ENCODE measurements at places on chromosomes 2 and 18.

- no peak for DNase-seq
Measured at GRCh38 chr2:3267869-3268704, 109.5 kb downstream of the EIPR1 start.

GRCh38 chr2:20634507-20635112 lies 16.3 kb downstream of the HS1BP3 start:
- DNase-seq: no peak

- DNase-seq: no peak
Measured at GRCh38 chr2:6639929-6640620, 225.6 kb downstream of the CMPK2 start.

- DNase-seq: no peak
Measured at GRCh38 chr2:119389615-119390306, 23.0 kb downstream of the DBI start.

DNA sequence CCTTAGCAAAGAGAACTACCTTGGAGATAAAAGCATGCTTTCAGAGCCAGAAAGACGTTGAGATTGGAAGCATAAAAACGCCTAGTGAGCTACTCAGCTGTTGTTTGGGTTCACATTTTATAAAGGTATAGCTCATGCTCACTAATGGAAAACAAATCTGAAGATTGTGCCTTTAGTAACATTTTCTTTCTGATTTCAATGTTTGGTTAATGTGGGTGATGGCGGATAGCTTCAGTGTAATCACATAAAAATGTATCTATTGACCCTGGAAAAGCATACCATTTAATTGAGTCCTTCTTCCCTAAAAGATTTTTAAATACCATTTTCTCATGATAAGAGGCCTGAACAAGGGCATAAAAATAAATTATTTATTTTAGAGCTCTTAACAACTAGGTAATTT lies 73.4 kb downstream of the DTNA start:
- DNase-seq: no peak

GRCh38 chr2:196448407-196449079 lies 191.0 kb upstream of the CCDC150 start:
- no peak for DNase-seq

GRCh38 chr18:76126327-76126726 lies 368.7 kb downstream of the ZNF516 start:
- DNase-seq: peak; percentile 0

GRCh38 chr2:177529166-177529565 lies 136.6 kb downstream of the AGPS start:
- no peak for DNase-seq

DNA sequence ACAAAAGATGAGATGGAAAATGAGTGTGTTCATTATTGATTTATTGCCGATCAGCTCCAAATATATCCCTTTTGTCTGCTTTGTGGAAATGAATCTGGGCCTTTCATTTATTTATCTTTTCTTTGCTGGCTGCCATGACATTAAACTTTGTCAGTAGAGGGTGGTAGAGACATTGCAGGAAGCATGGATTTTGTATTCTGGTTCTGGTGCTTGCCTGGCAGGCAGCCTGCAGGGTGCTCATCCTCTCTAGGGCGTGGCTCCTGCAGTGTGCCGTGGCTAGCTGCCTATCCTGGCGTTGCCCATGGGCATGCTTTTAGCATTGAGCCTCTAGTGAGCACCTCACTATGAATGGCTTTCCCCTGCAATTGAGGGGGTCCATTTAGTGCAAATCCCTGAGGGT lies 593.1 kb downstream of the RNF144A start:
- no peak for DNase-seq

DNA sequence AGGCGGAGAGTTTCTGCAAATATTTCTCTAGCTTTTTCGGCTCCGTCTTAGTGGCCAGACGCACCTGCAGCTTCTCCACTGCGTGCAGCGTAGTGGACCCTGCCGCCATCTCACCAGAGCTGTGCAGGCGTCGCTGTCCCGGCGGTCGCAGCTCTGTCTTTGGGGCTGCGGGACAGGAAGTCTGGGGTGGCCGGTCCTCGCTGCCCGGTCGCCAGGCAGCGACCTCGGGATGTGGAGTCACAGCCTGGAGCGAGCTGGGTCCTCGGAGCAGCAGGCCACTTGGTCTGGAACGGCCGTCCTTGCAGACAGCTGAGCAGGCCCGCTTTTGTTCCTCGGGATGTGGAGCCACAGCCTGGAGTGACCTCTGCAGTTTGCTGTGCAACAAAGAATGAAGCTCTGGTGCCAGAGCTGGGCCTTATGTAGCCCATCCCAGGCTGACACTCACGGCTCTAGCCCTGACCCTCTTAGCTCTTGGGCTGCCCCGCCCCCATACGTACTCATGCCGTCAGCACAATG lies at the start of gene ELOA2:
ELOA2 (minus strand) TSS at position 466 of the 516 bp plus-strand sequence; CDS start at position 109, 357 bp downstream.
- DNase-seq: no peak

DNA sequence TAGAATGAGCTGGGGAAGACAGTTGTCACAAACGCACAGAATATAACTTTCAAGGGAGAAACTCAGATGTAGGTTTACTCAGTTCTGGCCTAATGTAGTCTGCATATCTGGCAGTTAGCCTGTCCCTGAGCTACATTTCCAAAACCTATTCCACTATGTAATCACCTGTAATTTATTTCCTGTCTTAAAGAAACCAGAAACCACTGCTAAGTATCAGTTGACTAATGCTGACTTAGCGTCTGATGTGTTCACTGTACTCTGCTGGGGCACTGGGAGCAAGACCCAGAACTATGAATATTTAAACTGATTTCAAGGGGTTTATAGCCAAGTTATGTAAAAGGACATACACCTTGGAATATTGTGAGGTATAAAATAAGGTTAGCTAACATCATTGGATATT lies 1995.2 kb upstream of the PIK3C3 start:
- no peak for DNase-seq

- no peak for DNase-seq
Measured at GRCh38 chr2:186637497-186637800, 47.6 kb downstream of the ITGAV start.

- no peak for DNase-seq
Measured at GRCh38 chr18:33181016-33181415, 259.5 kb downstream of the CCDC178 start.

- no peak for DNase-seq
Measured at GRCh38 chr2:109473616-109474318, 140.0 kb downstream of the SEPTIN10 start.

DNA sequence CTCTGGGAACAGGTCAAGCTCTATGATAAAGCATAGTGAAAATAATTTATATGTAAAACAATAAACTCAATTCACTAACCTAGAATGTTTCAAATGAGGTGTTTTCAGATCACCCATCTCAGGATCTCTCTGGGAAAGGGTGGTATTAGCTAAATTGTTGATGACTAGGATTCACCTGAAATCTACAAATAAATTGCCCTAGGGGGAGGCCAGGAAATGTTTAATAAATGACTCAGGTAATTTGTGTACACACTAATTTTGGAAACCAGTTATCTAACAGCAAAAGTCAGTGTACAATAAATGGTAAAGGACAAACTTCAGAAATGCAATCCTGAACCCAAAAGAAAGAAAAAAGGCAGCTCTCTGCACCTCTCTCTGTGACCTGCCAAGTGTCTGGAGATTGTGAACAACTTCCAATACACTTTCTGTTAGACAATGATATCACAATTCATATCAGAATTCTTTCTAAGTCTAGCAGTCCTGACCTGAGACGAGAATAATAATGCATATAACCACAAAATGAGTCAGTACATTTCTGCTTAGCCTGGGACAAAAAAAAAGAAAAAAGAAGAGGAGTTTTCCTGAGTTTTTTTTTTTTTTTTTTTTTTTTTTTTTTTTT lies 760.0 kb downstream of the EPHA4 start:
- no peak for DNase-seq

- no peak for DNase-seq
Measured at GRCh38 chr2:1609485-1610095, 134.7 kb downstream of the PXDN start.

DNA sequence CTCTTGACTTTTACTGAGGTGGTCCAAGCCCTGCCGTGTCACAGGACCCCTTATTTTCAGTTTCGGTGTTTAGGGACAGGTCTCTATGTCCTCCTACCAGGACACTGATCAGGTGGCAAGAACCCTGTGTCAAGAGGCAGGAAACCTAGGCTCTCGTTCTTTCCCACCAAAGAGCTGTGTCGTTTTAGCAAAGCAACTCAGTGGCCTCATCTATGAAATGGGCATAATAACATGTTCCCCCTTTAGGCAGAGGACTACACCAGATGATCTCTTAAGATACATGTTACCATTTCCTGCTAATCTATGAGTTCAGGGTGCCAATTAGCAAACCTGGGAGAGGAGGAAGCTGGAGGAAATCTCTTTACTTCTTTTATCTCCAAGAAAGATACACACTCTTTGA lies 1.9 kb downstream of the RAB31 start:
- no peak for DNase-seq

DNA sequence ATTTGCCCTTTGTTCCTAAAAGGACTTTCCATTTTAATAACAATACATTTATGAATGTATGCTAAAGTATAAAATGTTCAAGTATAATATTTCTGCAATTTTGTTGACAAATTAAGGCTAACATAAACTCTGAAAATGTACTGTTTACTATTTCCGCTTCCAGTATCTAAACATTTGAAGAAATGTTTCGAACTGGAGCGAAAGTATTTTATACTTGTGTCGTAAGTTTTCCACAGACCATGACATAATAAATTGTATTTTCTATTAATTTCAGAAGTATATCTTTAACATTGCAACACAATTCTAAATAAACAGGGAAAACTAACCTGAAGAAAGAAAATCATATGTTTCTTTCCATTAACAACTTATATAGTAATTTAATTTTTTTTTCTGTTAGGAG lies 146.3 kb downstream of the CALCRL start:
- no peak for DNase-seq

- DNase-seq: no peak
Measured at GRCh38 chr2:241073166-241074064, 28.7 kb downstream of the MTERF4 start.

DNA sequence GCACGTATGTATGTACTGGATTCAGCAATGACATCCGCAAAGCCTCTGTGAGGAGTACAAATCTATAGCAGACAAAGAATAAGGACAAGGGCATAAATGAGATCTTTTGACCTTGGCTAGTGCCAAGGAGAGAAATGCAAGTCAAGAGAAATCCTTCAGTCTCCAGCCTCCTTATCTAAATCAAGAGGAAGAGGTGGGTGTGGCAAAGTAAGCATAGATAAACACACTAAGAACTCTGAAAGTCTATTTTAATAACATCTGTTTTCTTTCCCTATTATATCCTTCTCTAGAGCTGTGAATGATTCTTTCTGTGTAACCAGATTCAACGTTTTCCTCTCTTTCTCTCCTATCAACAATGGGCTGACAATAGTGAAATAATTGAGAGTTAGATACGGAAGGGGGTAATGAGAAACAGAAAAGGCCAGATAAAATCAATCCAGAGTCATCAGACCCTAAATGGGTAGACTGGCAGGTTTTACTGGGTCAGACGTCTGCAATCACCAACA lies 118.5 kb upstream of the ZFP36L2 start:
- no peak for DNase-seq

DNA sequence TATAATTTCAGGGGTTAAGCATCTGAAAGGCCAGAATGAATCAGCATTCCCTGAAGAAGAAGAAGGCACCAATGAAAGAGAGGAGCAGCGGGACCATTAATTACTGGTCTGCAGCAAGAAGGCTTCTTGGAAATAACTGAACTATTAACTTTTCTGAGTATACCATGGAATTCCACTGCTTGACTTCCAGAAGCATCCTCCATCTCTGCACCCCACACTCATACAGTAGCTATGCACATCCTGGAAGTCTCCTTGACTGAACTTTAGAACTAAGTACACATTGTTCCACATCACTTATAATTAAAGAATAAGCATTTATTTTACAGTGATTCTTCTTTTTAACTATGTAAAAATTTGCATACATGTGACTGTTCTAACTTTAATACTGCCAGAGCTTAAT lies 131.5 kb downstream of the PPP1R1C start:
- no peak for DNase-seq

- DNase-seq: no peak
Measured at GRCh38 chr2:100192825-100193224, 50.4 kb upstream of the AFF3 start.

GRCh38 chr2:69975853-69976462 lies 14.5 kb upstream of the ASPRV1 start:
- no peak for DNase-seq

DNA sequence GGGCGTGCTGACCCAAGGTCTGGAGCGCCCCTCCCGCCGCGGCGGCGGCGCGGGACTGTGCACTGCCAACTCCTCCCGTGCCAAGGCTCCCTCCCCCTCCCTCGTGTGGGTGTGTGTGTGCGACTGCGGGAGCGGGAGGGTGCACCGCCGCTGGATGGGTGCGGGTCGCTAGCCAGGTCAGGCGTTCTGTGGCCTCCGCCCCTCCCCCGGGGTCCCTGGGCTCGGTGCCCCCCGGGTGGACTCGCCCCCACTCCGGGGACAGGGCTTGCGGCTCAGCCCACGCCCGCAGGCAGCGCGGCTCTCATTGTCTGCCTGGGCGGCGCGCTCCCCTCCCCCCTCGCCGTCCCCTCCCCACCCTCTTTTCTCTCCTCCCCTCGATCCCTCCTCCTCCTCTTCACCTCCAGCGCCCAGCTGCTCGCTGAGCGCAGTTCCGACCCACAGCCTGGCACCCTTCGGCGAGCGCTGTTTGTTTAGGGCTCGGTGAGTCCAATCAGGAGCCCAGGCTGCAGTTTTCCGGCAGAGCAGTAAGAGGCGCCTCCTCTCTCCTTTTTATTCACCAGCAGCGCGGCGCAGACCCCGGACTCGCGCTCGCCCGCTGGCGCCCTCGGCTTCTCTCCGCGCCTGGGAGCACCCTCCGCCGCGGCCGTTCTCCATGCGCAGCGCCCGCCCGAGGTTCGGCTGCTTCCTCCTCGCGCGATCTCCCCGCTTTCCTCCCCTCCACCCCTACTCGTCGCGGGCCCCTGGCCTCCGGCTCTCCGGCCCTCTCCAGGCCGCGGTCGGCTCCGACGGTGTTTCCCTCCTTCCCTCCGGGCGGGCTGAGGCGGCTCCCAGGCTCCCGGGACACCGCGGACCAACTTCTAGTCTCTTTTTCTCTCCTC lies at the start of gene GATA6:
GATA6 (plus strand) TSS at position 579 of the 878 bp plus-strand sequence. CDS start 1,556 bp downstream, outside the sequence.
- peak; percentile 80 for DNase-seq

DNA sequence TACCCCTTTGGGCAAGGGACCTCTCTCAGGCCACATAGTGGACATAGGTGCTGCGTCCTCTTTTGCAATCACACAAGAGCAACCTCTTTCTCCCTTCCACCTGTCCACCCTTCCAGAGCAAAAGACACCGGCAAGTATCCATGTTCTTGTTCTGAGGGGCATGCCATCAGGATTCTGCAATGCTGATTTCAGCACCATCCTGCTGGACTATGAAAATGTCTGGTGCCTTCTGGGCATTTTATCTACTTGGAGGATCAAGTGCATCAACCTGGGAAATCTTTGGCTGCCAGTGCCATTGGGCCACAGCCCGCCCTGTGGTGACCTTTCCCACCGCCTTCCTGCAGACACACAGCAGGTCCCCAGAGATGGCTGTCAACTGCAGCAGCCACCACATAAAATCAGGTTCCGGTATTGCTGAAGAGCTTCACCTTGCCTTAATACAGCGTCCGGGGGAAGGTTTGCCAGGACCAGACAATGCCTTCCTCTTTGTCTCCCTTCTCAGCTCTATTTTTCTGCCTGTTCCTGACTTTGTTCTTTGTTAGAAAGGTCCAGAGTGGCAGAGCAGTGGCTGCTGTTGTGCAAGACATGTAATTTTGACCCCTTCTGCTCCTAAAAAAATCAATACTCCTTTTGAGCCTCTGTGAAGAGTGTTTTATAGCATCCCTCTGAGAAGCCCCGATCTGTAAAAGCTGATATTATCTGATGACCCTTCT lies 18.5 kb upstream of the BOD1L2 start:
- no peak for DNase-seq

Data from NCI-H526 treated with DMSO at 0.1 percent for 48 hours (cell line).